ENCODE measurements at places on chromosomes 12 and 14.

DNA sequence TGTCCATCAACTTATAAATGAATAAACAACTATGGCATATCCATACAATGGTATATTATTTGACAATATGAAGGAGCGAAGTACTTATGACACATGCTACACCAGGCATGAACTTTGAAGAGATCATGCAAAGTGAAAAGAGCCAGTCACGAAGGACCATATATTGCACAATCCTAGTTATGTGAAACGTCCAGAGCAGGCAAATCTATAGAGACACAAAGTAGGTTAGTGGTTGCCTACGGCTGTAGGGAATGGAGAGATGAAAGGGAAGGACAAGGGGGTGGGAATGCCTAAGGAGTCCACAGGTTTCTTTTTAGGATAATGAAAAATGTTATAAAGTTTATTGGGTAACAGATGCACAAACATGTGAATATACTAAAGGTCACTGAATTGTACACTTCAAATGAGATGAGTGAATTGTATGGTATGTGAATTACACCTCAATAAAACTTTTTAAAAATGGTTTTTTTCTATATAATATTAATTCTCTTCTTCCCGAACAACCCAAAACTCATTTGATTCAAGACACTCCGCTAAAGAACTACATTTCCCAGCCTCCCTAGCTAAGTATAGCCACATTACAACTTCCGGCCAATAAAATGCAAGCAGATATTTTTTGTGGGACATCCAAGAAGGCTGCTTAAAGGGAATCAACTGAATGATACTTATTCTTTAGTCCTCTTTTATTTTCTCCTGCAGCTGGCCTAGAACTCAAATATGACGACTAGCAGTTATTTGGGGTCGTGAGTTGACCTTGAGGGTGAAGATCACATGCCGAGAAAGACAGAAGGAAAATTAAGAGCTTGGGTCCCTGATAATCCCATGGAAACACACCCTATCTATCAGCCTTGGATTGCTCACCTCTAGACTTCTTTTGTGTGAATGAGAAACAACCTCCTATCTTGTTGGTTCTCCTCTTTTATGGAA, 187.2 kb downstream of the TTC8 start:
- DNase-seq, result no peak

- DNase-seq, result no peak
Observed at GRCh38 chr14:77267937-77268699, 2.9 kb downstream of the NGB start.

DNA sequence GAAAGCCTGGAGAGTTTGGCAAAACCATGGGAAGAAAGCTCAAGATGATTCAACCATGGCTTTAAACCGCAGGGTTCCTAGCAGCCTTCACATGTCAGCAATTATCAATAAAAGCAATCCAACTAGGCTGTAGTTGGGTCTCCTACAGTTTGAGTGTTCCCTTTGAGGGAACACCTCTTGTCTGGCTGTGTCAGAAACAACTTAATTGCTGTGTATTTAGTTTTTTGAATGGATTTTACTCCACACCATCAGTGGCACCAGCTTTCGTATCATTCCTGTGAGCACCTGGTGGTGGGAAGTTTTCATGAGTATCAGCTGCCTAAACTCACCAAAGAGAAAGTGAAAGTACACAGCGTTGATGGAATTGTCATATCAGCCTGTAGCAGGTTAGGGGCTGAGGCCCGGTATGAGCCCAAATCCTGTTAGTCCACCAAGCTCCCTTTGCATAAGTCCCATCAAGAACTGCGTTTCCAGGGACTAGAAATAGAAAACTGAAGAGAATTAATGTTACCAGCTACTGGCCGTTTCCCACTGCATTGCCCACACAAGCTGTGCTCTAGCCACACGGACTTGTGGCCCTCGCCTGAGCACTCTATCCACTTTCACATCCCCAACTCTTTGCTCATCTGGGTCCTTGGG, 10.9 kb upstream of the IL26 start:
- DNase-seq, result no peak

DNA sequence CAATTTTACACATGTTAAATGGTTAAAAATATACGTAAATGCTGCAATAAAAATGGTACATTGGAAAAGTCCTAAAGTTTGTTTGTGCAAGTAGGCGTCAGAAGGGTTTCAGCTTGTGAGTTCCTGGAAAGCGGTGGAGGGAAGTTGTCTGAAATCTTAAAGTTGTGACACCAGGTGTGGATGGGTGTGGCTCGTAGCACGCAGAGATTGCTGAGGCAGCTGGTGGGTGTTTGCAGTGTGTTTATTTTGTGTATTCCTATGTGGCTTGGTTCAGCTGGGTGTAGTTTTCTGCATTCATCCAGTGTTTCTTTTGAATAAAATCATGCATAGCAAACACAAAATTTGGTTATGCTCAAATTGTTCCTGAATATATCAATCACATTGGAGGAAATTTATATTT, 136.8 kb upstream of the TBX3 start:
- DNase-seq, result no peak

GRCh38 chr14:99136047-99136400, 136.0 kb downstream of the BCL11B start:
- no peak for DNase-seq
